Common myeloid progenitor, CD34-positive (primary cell): ENCODE measurements at places on chromosomes 3 and 15.
A peak's percentile ranks its signal among the peaks of the same experiment; 100 is the strongest.

GRCh38 chr3:131602011-131602779, 99.4 kb upstream of the MRPL3 start:
- peak; percentile 3 for DNase-seq

DNA sequence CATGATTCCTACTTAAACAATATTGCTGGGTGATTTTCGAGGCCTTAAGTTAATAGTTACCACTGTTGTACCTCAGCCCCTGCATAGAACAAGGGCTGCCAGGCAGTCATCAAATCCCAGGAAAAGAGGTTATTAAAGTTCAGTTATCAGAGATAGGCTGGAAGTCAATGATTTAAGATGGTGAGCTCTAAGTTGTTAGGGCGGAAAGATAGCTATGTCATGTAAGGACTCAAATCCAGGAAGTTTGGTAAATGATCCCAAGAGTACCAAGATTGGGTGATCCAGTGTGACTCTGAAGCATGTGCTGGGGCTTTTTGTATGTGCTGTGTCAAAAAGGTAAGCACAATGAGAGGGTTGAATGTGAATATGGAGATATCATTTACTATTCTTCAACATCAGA, 287.9 kb downstream of the NLGN1 start:
- no peak for DNase-seq

GRCh38 chr3:149224736-149225594, 3.3 kb upstream of the CP start:
- DNase-seq, result peak; percentile 91

DNA sequence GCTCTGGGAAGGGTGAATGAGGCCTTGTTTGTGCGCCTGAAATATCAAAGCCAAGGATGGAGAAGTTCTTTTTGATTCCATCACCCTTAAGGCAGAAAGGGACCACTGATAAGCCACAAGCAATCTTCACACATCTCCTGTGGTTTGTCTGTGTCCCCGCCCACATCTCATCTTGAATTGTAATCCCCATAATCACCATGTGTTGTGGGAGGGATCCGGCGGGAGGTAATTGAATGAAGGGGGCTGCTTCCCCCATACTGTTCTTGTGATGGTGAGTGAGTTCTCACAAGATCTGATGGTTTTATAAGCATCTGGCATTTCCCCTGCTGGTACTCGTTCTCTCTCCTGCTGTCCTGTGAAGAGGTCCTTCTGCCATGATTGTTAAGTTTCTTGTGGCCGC, 329.6 kb upstream of the RGMA start:
- no peak for DNase-seq

DNA sequence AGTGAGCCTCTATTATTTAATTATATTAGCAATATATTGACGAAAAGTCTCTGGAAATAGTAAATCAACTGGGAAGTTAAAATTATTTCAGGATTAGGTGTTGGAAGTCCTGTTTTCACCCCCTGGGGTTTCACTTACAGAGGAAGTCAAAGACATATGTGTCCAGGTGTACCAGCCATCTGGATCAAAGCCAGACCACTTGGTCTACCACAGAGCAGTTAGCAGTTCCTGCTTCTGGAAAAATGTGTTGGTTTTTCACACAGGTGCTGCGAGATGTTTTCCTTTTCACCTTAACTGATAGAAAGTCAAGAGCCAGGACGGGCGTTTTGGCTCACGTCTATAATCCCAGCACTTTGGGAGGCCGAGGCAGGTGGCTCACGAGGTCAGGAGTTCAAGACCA, 13.1 kb downstream of the MME start:
- DNase-seq, result peak; percentile 75

GRCh38 chr3:197188963-197189362, 109.4 kb downstream of the DLG1 start:
- no peak for DNase-seq

DNA sequence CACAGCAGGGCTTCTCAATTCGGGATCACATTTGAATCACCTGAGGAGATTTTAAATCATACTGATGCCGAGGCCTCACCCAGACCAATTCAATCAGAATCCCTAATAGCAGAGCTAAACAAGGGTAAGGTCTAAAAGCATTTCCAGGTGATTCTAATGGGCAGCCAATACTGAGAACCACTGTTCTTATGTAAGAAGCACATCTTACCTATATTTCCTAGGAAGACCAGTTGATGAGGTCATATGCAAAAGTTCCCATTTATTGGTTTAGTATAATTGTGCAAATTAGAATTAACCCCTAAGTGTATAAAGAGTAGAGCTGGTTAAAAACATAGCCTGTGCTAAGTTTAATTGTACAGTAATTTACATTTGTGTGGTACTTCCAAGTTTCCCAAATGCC, 2.1 kb downstream of the TIGIT start:
- no peak for DNase-seq

- DNase-seq, result peak; percentile 65
These were observed 11.3 kb upstream of the RPL39L start for GRCh38 chr3:187150599-187150998.
